ENCODE measurements at places on chromosomes 6 and 20.

DNA sequence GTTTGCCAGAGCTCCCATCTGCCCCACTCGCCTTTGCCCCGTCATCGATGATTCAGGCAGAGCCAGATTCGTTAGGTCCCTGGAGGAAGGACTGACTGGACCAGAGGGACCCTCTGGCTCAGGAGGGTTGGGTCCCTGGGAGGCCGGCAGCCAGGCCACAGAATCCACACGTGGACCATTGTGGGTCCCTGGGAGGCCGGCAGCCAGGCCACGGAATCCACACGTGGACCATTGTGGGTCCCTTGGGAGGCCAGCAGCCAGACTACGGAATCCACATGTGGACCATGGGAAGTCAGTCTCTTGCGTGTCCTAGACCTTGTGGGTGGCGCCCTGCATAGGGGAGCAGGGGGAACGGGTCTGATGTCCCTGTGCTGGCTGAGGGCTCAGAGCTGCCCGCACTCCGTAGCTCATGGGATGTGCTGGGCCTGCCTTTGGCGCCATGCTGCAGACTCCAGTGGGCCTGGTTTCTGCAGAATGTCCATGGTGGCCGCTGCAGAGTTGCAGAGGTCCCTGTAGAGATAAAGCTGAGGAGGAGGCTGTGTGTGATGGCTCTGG lies 23.5 kb downstream of the UCKL1 start:
- no peak for DNase-seq

- DNase-seq, result no peak
These were observed 92.7 kb downstream of the LY86 start for GRCh38 chr6:6681075-6681849.

DNA sequence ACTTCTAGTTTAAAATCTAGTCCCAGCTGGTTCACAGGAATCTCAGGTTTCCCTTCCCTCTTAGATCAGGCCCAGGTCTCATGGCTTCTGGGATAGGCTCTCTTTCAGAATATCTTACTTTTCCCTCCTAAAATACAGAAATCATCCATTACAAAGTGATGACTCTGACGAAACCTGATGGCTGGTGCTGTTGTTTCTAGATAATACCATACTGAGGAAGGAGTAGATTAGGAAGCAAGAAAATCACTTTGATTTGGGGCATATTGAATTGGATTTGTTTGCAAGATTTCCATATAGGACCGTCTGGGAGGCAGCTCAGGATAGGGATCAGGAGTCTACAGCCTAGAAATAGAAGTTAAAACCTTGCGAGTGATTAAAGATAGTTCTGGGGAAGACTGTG lies 3.6 kb downstream of the ZKSCAN3 start:
- no peak for DNase-seq

DNA sequence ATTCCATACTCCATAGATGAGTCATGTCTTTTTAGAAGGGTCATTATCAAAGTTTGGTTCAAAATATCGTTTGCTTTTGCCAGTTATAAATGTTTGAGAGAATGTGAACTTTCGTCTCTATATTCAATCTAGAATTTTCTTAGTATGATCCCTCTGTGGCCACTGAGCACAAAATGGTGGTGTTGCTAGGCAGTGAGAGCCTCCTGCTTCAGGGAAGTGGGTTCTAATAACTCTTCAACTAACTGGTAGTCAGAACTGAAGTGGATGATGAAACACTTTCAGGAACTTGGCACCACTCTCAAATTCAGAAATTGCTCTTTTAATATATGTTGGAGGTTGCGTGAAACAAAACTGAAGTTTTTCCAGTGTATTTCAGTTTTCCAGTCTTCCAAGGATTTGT lies 125.0 kb upstream of the DOK5 start:
- DNase-seq, result no peak

DNA sequence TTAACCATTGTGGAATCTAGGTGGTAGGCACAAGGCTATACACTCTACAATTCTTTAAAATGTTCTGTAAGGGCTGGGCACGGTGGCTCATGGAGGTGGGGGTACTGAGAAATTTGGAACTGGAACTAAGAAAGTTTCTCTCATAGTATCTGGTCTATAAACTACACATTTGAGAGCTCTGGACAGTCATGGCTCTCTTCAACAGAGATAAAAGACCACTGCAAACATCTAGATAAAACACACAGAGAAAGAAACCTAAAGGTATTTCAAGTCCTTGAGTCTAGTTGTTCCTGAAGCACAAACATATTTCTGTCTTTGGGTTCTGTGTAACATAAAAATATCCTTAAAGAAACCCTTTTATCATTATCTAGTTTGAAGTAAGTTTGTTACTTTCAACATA lies 35.2 kb downstream of the ILRUN start:
- no peak for DNase-seq

- no peak for DNase-seq
These were observed 381.1 kb upstream of the ZFP64 start for GRCh38 chr20:52572687-52573086.

DNA sequence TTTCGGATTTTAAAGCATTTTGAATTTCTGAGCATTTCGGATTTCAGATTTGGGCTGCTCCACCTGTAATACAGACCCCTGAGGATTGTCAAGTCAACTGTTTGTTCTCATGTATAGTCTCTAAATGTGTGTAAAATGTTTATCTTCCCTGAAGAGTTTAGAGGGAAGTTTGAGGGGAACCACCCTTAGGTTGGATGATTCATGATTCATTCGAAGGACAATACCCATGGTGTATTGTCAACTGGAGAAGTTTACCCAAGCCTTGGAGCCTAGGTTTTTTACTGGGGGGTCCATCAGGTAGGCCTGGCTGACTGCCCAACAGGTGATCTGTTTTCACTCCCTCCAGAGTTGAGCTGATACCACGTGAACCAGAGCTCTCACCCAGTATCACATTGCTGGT lies 18.9 kb downstream of the GSTA4 start:
- no peak for DNase-seq

DNA sequence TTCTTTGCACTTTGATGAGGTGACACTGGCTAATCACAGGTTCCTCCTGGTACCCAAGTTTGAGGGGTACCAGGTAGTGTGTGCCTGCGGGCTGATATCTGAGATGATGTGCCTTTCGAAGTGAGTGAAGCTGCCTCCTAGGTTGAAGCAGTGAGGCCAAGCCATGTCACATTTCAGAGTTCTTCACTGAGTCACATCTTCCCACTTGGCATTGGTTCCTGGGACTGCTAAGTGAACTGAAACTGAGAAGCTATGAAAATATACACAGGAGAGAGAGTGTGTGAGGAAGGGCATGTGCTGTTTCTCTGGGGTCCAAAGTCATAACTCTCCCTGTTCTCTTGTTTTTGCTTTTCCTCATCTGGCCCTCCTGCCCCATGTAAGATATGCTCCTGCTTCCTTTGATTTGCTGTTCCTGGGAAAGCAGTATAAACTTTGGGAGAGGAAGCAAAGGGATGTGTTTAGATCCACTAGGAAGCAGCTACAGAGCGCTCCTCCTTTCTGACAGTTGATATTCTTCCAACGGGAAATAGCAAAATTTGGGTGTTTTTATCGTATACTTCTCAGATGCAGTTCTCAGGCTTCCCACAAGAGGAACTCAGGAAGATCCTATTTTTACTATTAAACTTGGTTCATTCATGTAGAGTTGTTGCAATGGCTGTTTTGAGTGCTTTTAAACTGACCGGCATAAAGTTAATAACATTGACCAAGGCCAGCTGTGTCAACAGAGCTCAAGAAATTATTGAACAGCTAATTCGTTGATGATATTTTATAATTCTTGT lies 153.7 kb downstream of the MOXD1 start:
- DNase-seq, result no peak

DNA sequence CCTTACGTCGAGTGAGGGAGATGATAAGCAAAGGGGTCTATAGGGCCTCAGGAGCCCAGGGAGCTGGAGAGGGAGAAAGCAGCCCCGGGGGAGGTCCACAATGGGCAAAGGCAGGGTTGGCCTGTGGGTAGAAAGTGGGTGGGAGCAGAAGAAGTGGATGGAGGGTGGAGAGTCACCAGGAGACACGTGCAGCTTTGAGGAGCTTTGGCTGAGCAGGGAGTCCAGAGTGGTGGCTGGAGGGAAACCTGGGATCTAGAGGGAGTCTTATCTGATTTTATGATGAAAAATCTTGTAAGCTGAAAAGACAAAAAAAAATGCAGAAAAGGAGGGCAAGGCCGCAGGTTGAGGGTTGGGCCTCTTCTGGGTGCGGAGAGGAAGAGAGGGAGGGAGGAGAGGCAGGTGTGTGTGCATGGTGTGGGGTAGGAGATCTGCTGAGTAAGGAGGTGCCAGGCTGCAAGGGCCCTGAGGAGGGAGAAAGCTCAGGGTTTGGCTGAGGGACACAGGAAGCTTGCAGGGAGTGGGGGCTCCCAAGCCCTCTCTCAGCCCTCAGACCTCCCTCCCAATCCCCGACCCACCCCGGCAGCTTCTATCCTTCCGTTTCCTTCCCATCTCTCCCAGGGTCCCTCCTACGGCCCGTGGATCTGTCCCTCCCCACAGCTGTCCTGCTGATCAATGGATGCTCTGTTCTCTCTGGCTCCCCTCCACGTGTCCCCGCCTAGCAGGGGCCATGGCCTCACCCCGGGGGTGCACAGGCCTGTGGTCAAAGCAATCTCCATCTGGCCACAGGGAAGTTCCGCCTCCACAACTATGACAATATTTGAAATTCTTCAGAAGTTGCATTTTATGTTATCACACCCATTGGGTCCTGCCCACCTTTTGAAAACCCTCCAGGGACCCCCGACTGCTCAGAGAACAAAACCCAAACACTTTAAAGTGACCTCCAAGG lies 17.1 kb upstream of the BPI start:
- DNase-seq, result no peak

- DNase-seq, result no peak
These were observed 40.5 kb downstream of the HLA-F start for GRCh38 chr6:29763491-29764289.

GRCh38 chr6:44072959-44073611 lies 54.2 kb downstream of the MRPL14 start:
- DNase-seq, result no peak

- DNase-seq, result no peak
These were observed 2.6 kb downstream of the BPIFB2 start for GRCh38 chr20:33010133-33010504.
